Stimulated activated CD8-positive, alpha-beta memory T cell treated with anti-CD3 and anti-CD28 coated beads, Interleukin-4, amount 100 ng/mL, for 24 hours (primary cell): ENCODE measurements at places on chromosomes 6 and 20.
A peak's percentile ranks its signal among the peaks of the same experiment; 100 is the strongest.

- no peak for DNase-seq
Observed at GRCh38 chr6:15336900-15337560, 91.2 kb downstream of the JARID2 start.

DNA sequence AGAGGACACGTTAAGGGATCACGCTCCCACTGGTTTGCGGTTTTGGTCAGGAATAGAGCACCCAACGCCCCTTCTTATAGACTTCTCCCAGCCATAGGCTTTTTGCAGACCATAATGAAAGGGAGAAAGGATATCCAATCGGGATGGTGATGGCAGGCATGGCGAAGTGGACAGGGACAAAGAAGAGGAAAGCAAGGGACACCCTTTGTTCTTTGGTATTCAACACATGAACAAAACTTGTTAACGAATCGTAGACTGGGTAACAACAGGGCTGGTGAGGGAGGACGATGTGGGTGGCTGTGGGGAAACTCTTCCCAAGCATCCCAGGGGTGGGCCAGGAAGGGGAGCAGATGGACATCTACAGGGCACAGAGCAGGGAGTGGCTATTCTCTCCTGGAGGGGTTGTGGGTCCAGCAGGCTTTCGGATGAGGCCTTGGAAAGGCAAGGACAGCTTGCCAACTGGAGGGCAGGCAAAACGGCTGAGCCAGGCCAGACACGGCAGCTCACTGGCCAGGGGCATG lies 1.4 kb upstream of the HSP90AB1 start:
- no peak for DNase-seq

GRCh38 chr6:27889275-27889627 lies 22.9 kb downstream of the OR2B2 start:
- no peak for DNase-seq

DNA sequence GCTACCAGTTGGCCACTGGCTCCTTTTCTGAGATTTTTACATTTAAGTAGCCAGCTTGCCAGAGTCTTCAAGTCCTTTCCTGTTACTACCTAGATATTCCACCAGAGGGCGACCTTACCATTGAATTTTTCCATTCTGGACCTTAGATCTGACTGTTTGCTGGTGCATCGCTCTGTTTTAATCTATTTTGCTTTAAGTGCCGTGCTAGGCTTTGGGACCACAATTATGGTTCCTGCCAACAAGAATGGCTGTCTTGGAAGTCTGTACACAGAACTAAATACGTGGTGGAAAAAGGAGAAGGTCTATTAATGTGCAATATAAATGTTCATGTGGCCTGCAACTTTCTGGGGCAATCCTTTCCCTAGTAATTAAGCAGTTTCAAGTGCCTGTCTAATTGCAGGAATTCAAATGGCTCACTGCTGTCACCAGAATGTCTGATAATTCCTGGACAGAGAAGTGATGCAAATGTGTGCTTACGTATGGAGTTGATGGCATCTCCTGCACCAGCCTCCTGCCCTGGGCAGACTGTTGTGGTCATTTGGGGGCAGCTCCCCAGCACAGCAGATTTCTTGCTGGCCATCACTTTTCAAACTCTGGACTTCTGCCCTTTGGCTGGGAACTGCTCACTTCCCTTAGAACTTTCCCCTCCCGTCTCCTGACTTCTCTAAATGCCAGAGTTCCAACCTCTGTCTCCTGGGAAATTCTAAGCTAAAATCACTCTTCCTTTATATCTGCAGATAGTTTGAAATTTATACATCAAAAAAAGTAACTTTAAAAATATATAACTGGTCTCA lies 5.6 kb upstream of the HLA-DOA start:
- DNase-seq, result no peak

DNA sequence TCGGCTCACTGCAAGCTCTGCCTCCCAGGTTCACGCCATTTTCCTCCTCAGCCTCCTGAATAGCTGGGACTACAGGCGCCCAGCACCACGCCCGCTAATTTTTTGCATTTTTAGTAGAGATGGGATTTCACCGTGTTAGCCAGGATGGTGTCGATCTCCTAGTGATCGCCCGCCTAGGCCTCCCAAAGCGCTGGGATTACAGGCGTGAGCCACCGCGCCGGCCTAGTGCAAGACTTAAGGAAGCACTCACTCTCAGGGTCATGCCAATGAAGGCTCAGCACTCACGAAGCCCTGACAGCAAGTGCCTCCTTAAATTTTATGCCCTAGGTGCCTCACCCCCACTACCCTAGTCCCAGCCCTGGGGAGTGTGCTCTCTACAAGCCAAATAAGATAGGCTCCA lies 4.7 kb upstream of the DOK5 start:
- DNase-seq, result no peak

- no peak for DNase-seq
Observed at GRCh38 chr6:149844480-149844879, 19.7 kb downstream of the LRP11 start.

GRCh38 chr20:44830523-44830922 lies 20.2 kb upstream of the RIMS4 start:
- DNase-seq, result no peak

- no peak for DNase-seq
Observed at GRCh38 chr6:44653761-44654218, 266.3 kb downstream of the CDC5L start.

DNA sequence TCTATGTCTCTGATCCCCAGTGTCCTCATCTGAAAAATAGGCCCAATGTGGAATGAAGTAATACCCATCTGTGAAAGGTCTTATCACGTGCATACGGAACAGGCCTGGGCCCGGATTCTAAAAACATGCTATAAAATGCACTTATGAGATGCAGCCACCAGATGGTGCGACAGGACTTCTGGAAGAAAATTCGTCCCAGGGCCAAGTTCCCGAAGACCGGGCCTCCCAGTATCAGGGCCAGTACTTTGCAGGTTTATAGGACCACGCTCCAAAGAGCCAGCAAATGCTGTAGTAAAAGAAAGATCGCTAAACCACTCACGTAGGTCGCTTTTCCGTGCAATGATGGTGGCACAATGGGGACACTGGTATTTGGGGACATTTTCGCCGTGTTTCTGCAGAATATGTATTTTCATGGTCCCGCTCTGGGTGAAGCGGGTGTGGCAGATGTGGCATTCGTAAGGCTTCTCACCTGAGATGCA lies 10.6 kb downstream of the CTCFL start:
- no peak for DNase-seq

- DNase-seq, result no peak
Observed at GRCh38 chr6:151692216-151692615, 115.3 kb upstream of the ESR1 start.

GRCh38 chr6:1708122-1708521 lies 98.4 kb downstream of the FOXC1 start:
- no peak for DNase-seq

DNA sequence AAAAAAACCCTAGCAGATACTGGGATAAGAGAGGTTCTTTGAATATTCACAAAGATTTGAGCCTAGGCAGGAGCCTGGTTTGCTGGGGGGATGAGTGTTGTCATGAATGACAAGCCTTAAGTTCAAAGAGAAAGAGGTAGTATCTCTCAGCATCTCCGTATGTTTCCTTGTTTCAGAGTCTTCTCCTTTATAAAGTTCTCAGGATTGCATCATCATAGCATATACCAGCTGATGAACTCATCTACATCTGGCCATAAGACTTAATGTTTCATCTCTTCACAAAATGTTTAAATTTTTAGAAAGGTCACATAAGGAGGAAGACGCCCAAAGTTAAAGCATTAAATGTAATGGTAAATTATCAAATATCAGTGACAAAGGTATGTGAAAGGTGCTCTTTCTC lies 17.1 kb downstream of the DEFB114 start:
- no peak for DNase-seq

GRCh38 chr6:35089935-35090505 lies 51.1 kb downstream of the TCP11 start:
- DNase-seq, result no peak

GRCh38 chr6:106882601-106883518 lies 91.7 kb downstream of the CD24 start:
- no peak for DNase-seq

GRCh38 chr6:160775792-160776580 lies 73.9 kb downstream of the PLG start:
- DNase-seq, result no peak

DNA sequence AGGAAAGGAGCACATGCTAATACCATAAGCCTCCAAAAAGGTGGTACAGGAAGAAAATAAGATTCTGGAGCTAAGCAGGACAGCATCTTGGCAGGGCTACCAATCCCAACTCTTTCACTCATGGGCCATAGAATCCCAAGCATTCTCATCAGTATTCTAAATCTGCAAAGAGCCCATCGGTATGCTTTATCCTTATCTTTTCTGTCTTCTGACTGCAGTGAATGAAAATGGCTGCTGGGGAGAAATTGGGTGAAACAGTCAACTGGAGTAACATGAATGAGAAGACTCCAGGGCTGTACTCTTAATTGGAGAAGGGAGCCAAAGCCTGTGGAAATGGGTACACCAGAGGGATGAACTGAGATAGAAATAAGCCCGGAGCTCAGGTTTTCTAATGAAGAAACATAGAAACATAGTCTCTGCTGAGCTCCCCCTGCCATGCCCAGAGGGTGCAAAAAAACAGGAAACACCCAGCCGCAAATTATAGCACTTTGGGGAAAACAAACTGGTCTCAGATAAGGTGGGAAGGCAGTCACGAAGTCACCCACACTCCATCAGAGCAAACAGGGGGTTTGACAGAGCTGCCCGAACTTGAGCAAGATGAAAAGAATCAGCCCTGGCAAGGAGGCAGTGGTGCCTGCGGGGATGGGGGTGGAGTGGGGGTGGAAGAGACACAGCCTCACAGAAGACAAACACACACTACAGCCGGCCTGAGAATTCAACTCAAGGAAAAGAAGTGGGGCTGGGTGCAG lies 35.4 kb upstream of the E2F3 start:
- DNase-seq, result peak; percentile 8

- DNase-seq, result no peak
Observed at GRCh38 chr6:21166754-21167153, 426.8 kb upstream of the SOX4 start.

GRCh38 chr20:9492067-9492466 lies 22.3 kb upstream of the LAMP5 start:
- no peak for DNase-seq

GRCh38 chr6:144712541-144712940 lies 427.4 kb downstream of the UTRN start:
- DNase-seq, result no peak

DNA sequence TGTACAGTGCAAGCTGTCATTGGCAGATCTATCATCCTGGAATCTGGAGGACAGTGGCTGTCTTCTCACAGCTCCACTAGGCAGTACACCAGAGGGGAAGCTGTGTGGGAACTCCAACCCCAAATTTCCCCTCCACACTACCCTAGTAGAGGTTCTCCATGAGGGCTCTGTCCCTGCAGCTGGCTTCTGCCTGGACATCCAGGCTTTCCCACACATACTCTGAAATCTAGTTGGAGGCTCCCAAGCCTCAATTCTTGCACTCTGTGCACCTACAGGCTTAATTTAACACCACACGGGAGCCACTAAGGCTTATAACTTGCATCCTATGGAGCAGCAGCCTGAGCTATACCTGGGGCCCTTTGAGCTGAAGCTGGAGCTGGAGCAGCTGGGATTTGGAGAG lies 43.0 kb upstream of the TRIM39 start:
- no peak for DNase-seq

GRCh38 chr6:21601339-21601923 lies 7.9 kb downstream of the SOX4 start:
- no peak for DNase-seq

DNA sequence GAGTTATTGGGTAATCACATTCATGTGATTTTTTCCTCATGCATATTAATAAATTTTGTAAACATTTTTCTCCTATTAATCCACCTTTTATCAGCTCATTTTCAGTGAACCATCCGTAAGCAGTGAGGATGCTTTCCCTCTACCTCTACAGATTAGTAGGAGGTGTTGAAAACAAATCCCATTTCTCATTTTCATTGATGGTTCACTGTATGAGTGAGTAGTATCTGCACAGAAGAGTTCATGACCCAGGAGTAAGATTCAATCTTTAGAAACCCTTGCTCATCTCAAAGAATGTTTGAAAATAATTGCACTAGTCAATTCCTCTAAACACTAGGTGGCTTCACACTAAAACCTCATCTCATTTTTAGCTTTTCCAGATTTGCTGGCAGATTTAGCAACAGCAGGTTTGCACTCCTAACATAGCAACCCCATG lies 440.0 kb downstream of the HAO1 start:
- DNase-seq, result no peak
